ENCODE measurements at places on chromosomes 7 and 10.

DNA sequence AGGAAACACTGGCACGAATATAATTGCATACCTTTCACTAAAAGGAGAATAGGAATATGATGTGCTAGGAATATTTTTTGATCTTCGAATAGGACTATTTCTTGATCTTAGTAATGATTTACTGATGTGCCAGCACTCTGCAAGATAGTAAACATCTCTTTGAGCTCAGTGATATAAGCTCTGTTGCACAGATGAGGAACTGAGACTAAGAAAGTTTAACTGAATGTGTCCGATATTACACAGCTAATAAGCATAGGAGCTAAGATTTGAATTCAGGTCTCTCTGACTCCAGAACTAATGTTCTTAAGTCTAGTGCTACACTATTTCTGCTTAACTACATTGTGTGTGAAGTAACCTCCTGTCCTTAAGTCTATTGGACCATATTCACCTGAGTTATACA lies 98.4 kb upstream of the PTPRZ1 start:
- no peak for DNase-seq

- no peak for DNase-seq
These were observed 9.4 kb upstream of the RFC2 start for GRCh38 chr7:74263399-74264120.

- no peak for DNase-seq
These were observed 2.0 kb downstream of the CLDN4 start for GRCh38 chr7:73832806-73833205.

DNA sequence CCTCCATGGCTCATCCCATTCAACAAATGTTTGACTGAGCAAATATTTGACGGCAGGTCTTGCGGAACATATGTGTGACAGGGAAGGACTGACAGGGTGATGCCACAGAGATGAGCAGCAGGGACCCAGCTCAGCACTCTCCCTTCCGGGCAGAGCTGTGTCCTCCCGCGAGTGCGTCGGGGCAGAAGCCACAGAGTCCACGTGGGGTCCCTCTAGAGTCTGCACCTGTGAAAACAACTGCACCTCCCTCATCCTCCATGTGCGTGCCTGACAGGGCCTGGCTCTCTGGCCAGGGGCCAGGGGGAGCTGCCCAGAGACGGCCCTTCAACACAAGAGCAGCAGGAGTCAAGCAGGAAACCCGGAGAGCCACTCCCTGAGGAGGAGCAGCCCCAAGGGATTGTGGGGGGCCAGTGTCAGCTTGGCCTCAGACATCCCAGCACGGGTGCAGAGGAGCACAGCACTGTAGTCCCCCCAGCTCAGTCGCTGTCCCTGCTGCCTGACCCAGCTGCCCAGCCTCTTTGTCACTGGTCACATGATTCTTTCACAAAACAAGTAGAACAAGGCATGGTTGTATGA lies 83.6 kb upstream of the TMEM72 start:
- no peak for DNase-seq

DNA sequence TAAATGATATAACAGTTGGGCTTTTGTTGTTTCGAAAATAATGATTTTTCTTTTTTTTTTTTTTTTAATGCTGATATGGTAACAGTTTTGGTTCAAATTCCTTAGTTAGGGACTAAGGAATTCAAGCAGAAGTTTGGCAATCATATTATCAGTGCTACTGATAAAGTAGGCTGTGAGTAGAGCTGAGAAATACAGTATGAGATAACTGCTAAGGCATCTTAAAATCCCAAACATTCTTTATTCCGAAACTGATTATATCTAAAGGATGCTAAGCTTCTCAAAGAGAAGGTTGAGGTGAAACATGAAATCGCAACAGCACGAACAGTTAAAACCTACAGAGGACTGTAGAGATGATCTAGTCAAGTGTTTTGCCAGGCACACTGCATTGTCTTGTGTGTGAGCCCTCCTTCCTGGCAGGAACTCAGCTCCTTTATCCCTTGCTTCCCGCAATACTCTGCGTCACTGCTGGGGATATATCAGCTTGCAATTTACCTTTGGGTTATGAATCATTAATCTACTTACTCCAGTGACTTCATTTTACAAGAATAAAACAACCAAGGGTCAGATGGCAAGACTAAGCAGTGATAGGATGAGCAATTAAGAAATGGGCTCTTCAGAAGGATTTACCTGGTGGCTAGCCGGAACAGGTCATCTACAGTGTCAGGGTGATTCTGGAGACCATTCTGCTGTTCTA lies 36.7 kb downstream of the IRF5 start:
- no peak for DNase-seq

Measured in foreskin melanocyte (primary cell).